ENCODE measurements at places on chromosomes 11 and 22.

DNA sequence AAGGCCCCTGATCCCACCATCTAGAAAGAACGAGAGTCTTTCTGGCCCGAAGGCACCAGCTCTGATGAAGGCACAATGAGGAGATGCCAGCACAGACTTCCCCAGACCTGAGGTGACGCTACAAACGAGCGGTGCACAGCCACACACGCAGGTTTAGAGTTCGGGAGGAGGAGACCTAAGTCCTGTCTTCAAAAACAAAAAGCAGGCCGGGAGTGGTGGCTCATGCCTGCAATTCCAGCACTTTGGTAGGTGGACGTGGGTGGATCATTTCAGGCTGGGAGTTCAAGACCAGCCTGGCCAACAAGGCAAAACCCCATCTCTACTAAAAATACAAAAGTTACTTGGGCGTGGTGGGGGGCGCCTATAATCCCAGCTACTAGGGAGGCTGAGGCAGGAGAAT lies 9.5 kb downstream of the LTO1 start:
- no peak for DNase-seq

- DNase-seq: no peak
Observed at GRCh38 chr11:132734217-132734616, 798.1 kb downstream of the OPCML start.

- DNase-seq: no peak
Observed at GRCh38 chr22:46499805-46500189, 37.6 kb downstream of the CELSR1 start.

DNA sequence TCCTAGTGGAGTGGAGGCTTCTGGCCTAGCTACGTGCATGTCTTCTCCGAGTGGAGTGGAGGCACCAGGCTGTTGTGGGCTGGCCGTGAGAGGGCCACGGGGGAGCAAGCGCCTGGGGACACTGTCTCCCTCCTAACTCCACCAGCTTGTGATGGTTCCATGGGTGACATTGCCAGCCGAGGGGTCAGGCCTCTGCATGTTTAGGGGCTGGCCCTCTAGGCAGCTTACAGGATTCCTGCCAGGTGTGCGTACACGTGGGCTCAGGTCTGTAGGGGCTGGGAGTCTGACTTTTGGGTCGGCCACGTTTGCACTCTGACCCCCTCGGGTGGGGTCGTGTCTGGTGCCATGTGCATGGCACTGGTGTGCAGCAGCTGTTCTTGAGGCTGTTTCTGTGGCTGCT lies 31.6 kb downstream of the TBC1D22A start:
- DNase-seq: no peak

GRCh38 chr22:17924735-17925364 lies 99.5 kb downstream of the MICAL3 start:
- no peak for DNase-seq

- no peak for DNase-seq
Observed at GRCh38 chr22:28813772-28814518, 13.6 kb upstream of the XBP1 start.

GRCh38 chr22:43471606-43472135 lies 59.9 kb downstream of the MPPED1 start:
- DNase-seq: no peak

GRCh38 chr22:20486229-20486628 lies 9.4 kb downstream of the KLHL22 start:
- DNase-seq: no peak

DNA sequence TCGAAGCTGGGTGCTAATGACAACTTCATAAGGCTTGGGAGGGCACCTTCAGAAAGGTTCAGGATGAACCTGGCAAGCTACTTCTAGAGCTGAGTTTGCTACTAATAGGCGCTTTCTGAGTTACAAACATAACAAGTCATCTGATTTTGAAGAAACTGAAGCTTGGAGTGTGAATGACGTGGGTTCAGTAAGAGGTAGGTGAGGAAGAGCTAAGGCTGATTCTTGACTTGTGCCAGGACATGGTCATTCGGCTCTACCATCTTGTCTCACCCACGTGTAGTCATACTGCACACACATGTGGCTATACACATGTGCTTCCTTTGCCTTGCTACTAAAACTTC lies 56.4 kb downstream of the SWAP70 start:
- DNase-seq: no peak

- DNase-seq: no peak
Observed at GRCh38 chr11:114279792-114280546, 16.2 kb upstream of the NNMT start.

GRCh38 chr11:126411971-126412381 lies 56.5 kb downstream of the ST3GAL4 start:
- DNase-seq: peak; percentile 67

- no peak for DNase-seq
Observed at GRCh38 chr11:10461276-10461790, 6.3 kb downstream of the AMPD3 start.

DNA sequence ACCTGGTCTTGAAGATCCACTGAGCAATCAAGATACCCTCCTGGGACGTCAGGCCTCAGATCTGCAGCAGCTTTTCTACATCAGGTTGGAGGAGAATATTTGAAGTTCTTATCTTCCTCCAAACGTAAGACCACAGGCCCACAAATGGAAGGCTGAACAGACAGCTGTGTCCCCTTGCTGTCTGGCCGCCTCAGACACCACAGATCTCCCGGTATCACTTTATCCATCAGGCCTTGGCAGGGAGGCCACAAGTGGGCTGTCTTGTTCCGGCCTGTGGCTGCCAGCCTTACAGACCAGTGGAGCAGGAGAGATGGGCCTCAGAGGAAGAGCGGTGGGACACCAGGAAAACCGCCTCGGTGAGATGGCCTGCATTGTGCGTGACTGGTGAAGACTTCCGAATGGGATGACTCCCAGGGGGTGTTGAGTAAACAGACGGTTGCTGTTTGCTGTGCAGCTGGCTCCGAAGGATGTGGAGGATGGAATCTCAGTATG lies 15.9 kb downstream of the UBASH3B start:
- peak; percentile 19 for DNase-seq

DNA sequence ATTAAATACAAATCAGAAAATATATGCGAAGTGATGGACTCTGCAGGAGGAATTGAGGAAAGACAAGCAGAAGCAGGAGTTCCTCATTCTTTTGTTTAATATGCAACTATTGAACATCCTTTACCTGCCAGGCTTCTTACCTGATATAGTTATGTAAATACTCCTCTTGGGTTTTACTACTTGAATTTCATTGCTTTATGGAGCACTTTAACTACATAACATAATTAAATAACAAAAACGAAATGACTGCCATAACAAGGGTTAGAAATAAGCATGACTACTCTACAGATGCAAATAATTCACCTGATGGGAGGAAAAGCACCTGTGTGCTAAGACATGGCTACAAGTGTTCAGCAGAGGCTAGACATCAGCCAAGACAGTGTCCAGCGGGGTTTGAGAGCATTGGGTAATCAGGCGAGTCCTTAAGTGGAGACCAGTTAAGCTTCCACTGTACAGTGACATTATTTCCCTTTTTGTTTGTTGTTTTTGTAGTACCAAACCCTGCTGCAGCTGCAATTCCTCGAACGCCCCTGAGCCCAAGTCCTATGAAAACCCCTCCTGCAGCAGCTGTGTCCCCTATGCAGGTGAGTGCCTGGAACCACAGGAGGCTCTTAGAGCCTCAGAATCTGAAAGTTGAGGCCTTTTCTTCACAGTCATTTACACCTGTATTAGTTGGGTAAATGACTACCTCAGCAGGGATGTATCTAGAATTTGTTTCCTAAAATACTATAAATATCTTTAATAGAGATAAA lies 67.4 kb downstream of the SPECC1L start:
- no peak for DNase-seq
